ENCODE measurements at places on chromosomes 4 and X.
A peak's percentile ranks its signal among the peaks of the same experiment; 100 is the strongest.

- DNase-seq: no peak
Measured at GRCh38 chrX:28016823-28017222, 35.6 kb upstream of the DCAF8L1 start.

DNA sequence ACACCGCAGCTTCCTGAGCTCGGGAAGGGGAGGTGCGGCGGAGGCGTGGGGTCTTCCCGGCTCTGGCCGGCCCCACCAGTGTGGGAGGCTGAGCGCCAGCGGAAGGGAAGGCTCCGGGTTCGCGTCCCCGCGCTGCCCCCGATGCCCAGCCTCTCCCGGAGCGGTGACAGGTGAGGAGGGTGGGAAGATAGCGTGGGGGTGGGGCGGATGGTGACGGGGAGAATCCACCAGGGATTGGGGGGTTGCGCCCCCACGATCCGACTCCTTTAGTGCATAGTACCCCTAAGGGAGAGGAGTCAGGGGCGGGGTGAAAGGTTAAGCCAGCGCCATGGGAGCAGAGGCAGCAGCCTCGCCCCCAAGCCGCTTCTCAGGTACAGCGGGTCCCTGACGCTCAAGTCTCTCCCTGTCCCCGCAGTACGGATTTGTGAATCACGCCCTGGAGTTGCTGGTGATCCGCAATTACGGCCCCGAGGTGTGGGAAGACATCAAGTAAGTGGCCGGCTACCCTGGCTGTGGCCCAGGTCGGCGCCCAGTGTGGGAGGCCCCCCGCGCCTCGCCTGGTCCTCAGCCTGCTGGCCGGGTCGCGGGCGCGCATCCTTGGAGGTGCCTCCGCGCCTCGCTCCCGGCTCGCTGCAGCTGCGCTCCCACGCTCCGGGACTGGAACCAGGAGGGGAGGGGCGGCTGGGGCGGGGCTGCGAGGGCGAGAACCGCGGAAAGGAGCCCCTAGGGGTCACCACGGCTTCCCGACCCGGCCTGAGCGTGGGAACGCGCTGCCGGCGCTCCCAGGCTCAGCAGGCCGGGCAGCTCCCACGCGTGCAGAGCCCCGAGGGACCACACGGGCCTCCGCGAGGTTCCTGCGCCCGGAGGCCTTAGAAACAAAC is 791 bp downstream of the GUCY1B1 start:
- peak; percentile 46 for DNase-seq

DNA sequence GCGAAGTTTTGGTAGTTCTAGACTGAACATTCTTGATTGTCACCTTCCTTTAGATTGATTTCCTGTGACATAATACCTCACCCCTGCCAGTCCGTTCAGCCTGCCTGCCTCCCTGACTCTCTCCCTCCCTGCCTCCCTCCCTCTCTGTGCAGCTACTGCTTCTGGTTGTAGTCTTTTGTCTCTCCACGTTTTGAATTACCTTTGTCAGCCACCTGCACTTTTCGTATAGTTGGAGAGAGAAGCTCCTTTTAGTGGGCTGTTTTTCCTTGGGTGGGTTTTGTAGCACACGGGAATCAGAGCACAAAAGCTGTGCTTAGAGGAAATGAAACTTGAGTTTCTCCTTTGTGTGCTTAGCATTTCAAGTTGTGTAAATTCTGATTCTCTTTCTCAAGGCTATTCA is 32.6 kb upstream of the MSMO1 start:
- no peak for DNase-seq

GRCh38 chr4:53541577-53542206 is 49.6 kb downstream of the LNX1 start:
- no peak for DNase-seq

DNA sequence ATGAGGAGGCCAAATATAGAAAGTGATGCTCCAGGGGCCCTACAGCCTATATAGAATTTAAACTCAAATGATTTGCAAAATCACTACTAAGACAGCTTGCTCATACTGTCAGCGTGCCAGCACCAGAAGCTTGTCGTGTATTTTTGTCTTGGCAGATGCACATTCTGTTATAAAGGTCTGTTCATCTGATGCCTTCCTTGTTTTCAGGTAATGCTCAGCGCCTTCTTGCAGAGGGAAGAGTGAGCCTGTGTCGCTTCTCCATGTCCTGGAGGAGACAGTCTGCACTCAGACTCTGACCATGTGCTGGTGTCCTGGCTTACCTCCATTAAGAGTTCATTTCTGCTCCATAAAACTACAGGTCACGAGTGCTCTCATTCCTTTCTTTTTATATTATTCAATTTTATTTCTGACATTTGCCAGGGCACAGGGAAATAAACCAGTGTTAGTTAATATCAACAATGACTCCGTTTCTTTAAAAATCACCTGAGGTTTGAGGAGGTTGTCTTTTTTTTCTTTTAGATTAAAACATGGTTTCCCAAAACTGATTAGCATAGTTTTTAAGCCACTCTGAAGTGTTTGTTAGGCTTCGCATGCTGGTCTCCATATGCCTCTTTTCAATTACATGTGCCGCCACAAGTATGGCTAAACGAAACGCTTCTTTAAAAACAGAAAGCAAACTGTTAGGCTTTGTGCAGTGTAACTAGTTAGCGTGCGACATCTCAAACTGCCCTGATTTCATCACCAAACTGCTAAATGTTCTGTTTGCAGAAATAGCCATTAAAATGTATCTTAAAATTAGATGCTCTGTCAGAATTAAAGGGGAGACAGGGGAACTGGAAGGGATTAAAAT is 215.2 kb upstream of the GK2 start:
- DNase-seq: peak; percentile 4

DNA sequence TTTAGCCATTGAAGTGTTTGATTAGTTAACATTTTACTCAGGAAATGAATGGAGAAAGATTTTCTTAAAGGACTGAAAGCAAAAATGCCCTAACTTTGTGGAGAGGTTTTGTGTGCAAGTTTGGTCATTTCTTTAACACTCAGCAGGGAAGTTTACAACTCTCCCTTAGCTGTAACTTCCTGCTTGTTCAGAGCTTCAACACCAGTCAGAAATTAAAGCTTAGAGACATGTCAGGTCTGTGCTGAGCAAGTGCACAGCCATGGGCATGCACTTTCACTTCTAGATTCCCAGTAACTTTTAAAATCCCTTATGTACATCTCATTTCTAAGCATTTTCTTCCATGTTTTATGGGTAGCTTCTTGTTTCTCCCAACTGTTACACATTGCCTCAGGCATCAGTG is 326.0 kb downstream of the ACTRT1 start:
- DNase-seq: no peak

GRCh38 chr4:86122404-86122803 is 237.4 kb downstream of the MAPK10 start:
- DNase-seq: no peak

- no peak for DNase-seq
Measured at GRCh38 chrX:100863326-100863864, 10.8 kb downstream of the NOX1 start.

DNA sequence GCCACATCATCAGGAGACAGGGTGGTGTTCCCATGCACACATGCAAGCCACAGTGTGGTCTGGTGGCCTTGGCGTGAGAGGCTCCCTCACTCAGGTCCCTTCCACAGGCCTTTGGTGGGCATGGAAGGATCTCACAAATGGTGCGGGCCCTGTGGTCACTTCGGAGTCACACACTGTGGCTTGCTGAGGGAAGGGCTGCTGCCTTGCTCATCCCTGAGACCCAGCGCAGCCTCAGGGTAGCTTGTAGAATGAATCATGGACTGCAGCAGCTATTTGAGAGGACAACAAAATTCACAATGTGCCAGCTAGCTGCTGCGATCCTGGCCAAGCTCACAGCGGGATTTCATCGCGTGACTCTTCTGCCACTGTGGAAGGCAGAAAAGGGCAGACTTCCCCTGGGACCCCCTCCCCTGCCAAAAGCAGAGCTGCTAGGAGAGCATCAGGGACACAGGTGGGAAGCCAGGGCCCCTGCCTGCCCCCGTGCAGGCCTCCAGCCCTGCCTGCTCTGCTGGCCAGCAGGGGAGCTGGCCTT is 106.4 kb downstream of the ABLIM2 start:
- DNase-seq: no peak

- no peak for DNase-seq
Measured at GRCh38 chrX:120668357-120668756, 38.5 kb upstream of the C1GALT1C1 start.

DNA sequence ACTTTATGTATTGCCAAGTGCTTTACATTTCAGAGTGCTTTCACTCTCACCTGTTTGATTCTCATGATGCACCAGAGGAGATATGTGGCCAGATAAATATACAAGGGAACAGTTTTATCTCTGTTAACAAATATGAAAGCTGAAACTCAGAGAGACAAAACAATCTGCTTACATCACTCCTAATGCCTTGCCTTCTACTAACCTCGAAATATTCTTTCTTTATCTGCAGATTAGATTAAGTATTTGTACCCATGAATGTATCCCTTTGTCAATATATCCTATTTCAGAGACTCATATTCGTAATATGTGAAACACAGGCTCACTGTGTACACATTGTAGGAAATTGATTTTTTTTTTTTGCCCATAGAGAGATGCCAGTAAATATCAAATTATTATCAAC is 178.1 kb downstream of the NWD2 start:
- DNase-seq: no peak

DNA sequence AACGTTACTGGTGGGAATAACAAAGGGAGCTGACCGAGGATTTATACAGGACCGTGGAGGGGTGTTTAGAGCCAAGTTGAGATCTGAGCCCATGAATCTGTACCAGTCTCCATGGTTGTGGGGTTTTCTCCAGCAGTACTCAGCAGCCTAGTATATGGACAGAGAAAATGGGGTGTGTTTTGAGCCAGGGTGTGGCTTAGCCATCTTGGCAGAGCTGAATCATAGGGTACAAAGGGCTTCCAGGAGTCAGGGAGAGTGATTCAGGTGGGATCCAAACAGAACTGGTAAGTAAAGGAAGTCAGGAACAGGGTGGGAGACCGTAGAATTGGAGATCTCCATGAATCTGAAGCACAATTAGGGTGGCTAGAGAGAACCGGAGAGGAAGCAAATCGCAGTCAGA is 7.4 kb upstream of the HPRT1 start:
- no peak for DNase-seq

DNA sequence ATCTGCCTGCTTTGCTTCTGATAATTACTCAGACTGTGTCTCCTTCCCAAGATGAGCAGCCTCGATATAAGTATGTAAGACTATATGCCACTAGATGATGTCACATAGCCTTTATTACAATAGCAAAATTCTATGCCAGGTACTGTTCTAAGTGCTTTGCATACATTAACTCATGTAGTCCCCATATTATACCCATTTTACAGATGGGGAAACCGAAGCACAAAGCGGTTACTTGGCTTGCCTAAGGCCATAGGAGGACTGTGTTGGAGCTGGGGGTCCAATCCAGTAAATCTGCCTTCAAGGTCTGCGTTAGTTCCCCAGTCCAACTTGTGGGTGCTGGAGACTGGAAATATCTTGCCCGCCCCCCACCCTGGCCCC is 826 bp upstream of the SCML1 start:
- no peak for DNase-seq

GRCh38 chr4:124828382-124828781 is 115.8 kb upstream of the ANKRD50 start:
- DNase-seq: no peak

GRCh38 chr4:6085028-6085690 is 66.9 kb upstream of the C4orf50 start:
- DNase-seq: no peak

DNA sequence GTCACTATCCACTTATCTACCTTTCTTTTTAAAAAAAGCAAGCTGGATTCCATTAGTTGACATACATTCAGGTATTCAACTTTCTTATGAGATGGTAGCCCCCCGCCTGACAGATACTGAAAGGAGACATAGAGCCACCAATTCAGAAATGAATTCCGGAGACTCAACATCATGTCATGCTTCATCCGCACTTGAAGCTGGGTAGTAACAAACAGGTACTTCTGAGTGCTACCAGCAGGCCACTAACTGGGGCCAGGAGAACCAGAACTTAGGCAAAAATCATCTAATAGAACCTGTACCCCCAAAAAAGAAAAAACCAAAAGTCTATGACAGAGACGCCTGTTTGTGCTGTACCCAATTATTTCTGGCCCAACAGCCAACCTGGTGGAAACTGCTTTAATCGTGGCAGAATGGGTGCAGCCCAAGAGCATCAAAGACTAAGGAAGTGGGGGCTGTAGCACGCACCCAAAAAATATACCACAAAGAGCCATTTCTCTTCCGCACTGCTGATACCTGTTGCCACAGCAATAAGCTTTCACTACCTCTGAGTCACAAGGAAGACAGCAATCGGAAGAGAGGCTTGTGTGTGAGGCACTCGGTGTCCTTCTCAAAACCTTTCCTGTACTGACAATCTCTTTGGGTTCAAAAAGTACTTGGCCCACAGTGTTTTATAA is 84.8 kb downstream of the AFAP1 start:
- no peak for DNase-seq

- DNase-seq: no peak
Measured at GRCh38 chr4:61380865-61381264, 180.7 kb downstream of the ADGRL3 start.

DNA sequence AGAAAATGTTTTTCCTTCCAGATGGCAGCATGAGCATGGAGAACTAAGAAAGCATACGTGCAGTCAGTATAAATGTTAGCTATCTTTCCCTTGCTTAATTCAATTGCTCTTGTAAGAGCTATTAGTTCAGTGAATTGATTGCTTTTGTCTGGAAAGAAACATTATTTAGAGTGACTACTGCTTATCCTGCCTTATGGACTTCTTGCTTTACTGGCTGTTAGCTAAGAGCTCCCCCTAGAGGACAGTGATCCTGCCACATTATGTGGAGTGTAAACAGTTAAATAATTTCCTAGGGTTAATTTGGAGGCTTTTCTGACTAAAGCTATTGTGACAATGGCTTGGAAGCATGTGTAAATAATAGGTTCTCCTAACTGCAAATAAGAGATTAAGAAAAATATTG is 1402.4 kb downstream of the FAM133A start:
- DNase-seq: no peak

- no peak for DNase-seq
Measured at GRCh38 chr4:120286813-120287212, 220.2 kb upstream of the MAD2L1 start.

- no peak for DNase-seq
Measured at GRCh38 chr4:185379326-185380295, 16.1 kb downstream of the LRP2BP start.

- no peak for DNase-seq
Measured at GRCh38 chr4:42488554-42488953, 91.3 kb downstream of the SHISA3 start.

DNA sequence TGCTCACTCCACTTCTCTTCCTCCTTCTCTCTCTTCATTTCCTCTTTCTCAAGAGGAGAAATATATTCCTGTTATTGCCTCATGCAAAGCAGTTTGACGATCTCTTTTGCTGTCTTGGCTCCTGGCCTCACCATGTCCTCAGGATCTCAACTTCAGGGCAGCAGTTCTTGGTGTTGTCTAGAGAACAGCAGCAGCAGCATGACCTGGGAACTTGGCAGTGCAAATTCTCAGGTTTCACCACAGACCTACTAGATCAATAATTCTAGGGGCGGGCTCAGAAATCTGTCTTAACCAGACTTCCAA is 193.4 kb upstream of the EDNRA start:
- DNase-seq: no peak

DNA sequence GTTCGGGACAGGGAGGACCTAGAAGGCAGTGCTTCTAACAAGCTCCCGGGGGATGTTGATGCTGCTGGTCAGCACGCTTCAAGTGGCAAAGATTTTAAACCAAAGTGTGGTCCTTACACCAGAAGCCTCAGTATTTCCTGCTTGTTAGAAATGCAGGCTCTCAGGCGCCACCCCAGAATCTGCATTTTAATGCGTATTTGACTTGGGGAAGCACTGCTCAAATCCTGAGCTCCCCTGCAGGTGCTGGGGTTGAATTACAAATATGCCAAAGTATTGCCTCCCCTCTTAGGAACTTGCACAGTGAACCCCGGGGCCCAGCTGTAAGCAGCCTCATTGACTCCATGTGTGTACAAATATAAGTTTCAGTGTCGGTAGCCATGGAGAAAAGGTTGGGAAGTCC is 70.8 kb upstream of the RAI2 start:
- no peak for DNase-seq

All from anterior cingulate cortex (tissue), 58 donors.